ENCODE measurements at places on chromosomes 3 and 15.

GRCh38 chr15:89066280-89066679 lies 22.0 kb upstream of the ABHD2 start:
- no peak for DNase-seq

GRCh38 chr3:58341376-58341775 lies 8.7 kb downstream of the PXK start:
- no peak for DNase-seq

DNA sequence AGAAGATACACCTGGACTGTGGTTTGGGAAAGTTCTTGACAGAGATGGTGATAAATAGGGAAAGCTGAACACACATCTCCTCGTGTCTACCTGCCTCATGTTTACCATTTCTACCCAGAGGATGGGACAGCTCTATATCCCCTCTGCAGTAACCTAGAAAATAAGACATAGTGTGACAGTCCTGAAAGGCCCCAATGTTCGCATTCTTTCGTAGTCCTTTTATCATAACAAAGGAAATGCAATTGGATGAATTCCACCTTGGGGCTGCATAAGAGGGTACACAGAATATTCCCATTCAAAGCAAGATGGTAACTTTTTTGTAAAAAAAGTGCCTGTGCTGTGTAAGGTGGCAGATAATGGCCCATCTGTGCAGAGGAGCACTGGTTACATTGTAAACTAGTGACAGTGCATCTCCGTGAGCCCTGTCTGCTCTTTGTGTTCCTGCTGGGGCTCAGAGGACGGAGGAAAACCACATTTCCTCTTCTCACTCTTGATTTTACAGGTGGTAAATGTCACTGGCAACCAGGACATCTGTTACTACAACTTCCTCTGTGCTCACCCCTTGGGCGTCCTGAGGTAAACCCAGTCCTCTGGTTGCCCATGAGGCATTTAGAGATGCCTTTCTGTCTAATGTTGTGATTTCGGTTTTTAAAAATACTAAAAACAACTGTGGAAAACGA lies 74.3 kb downstream of the SIDT1 start:
- DNase-seq: no peak

DNA sequence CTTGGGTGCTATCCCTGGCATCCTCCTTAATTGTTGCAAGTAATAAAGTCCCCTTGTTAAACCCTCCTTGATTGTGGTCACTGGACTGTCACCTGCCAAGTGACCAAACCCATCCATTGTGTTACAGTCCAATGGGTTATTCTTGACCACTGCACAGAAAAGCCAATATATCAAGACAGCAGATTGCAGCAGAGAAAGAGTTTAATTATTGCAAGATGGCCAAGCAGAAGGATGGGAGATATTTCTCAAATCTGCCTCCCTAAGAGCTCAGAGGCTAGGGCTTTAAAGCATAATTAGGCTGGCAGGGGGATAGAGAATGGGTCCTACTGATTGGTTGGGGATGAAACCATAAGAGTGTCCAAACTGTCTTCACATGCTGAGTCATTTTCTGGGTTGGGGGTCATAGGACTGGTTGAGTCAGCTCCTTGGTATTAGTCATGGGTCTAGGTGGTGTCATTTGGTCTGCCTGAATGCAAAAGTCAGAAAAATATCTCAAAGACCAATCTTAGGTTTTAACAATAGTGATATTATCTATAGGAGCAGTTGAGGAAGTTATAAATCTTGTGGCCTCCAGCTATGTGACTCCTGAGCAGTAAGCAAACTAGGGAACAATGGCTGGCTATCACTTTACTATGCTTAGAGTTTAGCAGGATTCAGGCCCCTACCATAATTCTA lies 19.1 kb upstream of the XYLB start:
- no peak for DNase-seq

- DNase-seq: no peak
Observed at GRCh38 chr15:90820481-90820880, 47.9 kb upstream of the FURIN start.

DNA sequence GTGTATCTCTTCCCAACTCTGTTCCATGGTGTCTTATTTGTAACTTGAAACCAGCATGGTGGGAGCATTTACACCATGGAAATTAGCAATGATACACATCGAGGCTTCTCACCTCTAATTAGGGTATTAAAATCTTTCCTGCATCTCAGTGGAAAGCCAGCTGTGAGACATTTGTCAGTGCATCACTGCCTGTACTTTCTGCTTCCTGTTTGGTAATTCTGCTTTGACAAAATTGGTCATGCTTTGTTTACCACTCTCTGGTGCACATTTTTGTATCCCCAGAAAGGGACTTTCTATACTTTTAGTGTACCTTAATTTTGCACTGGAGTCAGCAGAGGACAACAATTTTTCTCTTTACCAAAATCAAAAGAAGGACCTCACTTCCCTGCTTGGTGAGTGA lies 402.1 kb downstream of the PDCD6IP start:
- DNase-seq: no peak

GRCh38 chr3:169172535-169172934 lies 491.0 kb downstream of the MECOM start:
- no peak for DNase-seq

DNA sequence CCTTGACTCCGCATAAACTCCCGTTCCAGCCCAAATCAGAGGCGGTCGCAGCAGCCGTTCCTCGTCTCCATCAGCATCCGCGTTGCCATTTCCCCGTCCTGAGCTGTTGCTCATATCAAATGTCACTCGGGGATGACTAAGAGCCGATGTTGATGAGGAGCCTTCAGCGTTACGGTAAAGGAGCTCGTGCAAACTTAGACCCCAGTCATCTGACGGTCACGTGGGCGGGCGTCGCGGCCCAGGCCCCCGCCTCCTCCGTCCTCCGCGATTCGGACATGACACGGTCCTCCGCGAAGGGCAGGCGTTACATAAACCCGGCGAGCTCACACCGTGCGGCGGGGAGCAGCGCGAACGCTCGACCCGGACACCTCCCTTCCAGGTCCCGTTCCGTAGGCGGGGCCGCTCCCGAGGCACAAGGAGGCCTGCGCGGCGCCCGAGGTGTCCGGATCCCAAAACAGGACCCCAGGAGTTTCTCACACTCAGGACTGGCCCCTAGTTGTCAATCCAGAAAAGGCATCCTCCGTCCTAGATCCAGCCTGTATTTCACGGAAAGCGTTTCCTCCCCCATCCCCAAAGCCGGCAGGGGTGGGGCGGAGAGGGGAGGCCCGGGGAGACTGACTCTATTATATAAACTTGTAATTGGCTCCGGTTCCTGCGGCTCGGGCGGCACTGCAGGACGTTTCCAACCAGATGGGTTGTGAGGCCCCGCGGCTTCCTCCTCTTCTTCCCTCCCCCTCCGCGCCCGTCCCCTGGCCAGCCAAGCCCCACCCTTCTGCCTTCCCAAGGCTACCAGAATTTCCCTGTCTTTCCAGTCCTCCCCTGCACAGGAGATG lies 100.0 kb upstream of the IGF1R start:
- DNase-seq: peak; percentile 82

DNA sequence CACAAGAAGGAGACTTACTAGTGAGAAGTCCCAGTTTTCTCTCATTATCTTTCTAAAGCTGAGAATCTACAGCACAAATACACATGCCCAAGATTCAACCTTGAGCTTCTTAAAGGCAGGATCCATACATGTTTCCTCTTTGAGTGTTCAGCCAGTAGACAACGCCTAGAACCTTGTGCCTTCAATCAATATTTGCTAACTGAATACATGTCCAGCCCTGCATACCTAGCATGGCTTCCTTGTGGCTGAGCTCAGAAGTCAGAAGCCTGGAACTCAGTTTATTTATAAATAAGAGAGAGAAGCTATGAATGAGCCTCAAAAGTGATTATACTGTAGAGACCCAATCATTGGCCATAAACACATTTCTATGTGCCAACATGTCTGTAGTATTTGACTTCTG lies 43.5 kb downstream of the ACP3 start:
- DNase-seq: no peak

- no peak for DNase-seq
Observed at GRCh38 chr3:99084826-99085225, 183.3 kb upstream of the DCBLD2 start.

- no peak for DNase-seq
Observed at GRCh38 chr15:44554934-44555723, 18.2 kb downstream of the EIF3J start.
